Mucosa of descending colon (tissue), 3 donors: ENCODE measurements at places on chromosomes 6 and 20. TPM values are rescaled to one million over a fixed set of nuclear protein-coding genes. Genes with fewer than 3 reads are reported as not detected.

- no peak for DNase-seq
Measured at GRCh38 chr6:115443825-115444478, 616.7 kb downstream of the FRK start.

The ANKRD6 gene
- total RNA-seq = 2.8 TPM

DNA sequence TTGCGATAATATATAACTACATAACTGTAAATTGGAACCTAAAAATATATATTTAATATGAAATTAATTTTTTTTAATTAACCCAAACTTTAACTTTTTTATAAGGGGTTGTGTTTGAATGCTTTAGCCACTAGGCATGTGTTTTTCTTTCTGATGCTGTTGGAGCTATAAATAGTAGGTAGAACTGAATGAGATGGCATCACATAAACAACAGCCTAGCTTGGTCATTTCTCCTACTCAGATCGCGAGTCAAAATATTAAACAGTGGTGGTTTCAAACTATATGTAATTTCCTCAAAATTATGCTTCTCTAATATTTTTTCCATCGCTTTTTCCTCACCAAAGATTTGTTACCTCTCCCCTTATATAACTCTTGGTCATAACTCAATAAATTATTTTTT lies 243.2 kb downstream of the ARID1B start:
- DNase-seq = no peak

The NRSN1 gene
- not detected for total RNA-seq

GRCh38 chr6:122114717-122115116 lies 284.7 kb upstream of the HSF2 start:
- DNase-seq = no peak

DNA sequence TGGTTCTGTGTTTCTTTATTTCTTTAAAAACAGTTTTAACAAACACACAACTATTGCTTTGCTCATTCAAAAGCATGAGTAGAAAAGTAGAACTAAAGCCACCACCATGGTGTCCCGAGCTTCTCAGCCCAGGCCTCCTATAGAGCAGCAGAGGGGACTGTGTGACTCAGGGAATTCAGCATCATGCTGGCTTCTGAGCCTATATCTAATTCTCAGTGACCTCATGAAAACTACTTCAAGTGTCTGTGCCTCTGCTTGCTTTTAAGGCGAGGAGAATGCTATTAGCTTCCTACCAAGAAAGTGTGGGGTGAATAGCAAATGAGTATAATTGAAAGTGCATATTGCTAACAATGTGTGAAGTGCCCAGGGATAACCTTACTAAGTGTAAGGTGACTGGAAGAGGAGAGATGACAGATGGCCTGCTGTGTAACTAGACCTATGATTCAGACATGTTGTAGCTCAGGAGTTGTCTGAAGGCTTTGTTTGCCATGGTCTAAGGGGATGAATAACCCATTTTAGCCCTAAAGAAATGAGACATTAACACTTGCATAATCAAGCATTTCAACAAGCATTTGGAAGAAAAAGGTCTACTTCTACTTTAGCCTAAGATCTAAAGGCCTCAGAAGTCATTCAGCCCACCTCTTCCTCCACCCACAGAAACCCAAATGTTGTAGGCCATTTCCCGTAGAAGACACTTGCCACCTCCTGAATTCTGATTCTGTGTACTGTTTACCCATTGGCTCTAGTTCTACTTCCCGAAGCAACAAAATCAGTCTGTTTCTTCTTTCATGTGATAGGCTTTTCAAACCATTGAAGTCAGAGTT lies 121.5 kb upstream of the ARG1 start:
- DNase-seq = no peak

GRCh38 chr6:141483598-141484061 lies 649.1 kb upstream of the GJE1 start:
- DNase-seq = peak; percentile 43

GRCh38 chr20:62516338-62516737 lies 40.5 kb upstream of the GATA5 start:
- no peak for DNase-seq
